ENCODE measurements at places on chromosomes 3 and 15.

GRCh38 chr3:61052851-61053250, 198.4 kb downstream of the FHIT start:
- DNase-seq: no peak

GRCh38 chr3:113574213-113574612, 41.9 kb downstream of the SIDT1 start:
- no peak for DNase-seq

- DNase-seq: no peak
These were observed 67.8 kb upstream of the ATP13A3 start for GRCh38 chr3:194554473-194555123.

GRCh38 chr3:16243706-16244490, 20.8 kb downstream of the DPH3 start:
- DNase-seq: no peak

- DNase-seq: no peak
These were observed 12.0 kb downstream of the SNRK start for GRCh38 chr3:43298292-43298691.

DNA sequence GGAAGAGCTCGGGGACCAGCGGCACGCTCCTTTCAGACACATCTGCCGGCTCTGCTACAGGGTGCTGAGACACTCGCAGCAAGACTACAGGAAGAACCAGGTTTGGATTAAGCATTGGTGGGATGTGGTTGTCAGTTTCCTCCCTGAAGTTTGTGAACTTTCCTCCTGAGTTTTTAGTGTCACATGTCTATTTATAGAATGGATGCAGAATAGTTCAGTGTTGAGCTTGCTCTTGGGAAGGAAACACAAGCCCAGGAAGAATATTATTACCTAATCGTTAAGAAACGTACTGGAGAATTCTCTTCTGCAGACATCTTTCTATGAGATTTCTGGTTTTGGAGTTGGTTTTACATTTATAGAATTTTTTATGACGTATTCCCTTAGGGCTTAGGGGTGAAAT, 172.0 kb downstream of the ITPR1 start:
- no peak for DNase-seq

- no peak for DNase-seq
These were observed 27.9 kb downstream of the EIF1B start for GRCh38 chr3:40337136-40338108.

DNA sequence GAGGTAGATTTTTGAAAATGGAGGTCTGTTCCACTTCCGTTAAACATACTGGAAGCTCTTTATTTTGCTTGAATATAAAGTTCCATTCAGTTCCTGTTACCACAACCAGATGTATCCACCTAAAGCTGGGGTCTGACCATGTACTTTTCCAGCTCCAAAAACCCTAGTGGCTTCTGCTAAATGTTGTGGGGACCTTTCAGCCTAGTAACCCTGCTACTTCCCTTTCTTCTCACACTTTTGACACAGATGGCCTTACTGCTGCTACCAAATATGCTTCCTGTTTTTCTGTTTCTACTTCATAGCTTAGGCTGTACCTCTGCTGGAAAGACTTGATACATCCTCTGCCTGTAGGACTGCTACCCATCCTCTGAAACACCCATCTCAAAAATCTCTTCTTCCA, 87.8 kb downstream of the COL6A6 start:
- DNase-seq: no peak

GRCh38 chr15:100623301-100623700, 20.9 kb downstream of the ASB7 start:
- DNase-seq: no peak

- DNase-seq: no peak
These were observed 51.5 kb downstream of the TJP1 start for GRCh38 chr15:29770796-29771195.

DNA sequence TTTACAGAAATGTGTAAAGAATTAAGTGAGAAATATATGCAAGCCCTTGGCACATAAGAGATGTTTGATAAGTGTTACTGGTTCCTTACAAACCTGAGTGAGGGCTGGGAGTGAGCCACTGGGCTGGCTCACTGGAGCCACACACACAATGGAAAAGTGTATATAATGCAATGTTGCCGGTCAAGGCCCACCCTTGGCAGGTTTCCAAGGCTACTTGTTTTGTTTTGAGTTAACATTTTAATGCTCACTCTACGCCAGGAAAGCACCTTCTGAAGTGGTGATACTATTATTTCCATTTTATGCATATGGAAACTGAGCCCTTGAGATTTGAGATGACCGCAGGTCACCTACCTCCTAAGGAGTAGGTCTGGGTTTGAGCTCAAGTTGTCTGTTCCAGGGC, 71.8 kb upstream of the FHIT start:
- DNase-seq: no peak

- peak; percentile 67 for DNase-seq
These were observed 12.4 kb downstream of the TNK2 start for GRCh38 chr3:195895861-195896360.

DNA sequence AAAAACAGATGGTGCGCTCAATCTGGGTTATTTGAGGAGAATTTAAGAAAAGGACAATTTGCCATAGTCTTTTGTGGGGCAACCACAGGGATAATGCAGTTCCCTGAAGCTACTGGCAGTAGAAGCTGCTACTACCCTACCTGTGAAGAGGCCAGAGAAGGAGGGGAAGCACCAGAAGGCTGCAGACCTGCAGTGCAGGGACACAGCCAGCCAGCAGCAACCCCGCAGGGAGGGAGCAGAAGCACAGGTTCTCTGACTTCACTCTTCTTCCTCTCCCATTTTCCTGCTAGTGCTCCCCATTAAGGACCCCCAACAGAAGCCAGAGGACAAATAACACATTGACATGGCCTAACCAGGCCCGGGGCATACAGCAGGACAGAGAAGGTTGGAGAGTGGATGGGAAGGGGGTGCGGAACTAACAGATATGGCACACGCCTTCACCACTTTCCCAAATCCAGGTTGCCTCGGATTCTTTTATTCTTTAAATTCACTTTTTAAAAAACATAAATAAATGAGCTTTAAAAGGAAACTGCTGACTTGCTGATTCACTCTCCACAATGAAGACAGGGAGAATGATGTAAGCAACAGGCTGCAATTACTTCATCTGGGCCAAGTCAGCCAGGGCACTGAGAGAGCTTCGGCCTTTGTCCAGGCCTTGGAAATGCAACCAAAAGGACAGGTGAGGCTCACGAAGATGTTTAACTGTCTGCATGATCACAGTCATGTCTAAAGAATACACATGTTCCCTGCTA, 30.1 kb downstream of the POPDC2 start:
- DNase-seq: no peak

- no peak for DNase-seq
These were observed 331.2 kb upstream of the ATP11B start for GRCh38 chr3:182462152-182462551.

GRCh38 chr3:36906504-36907149, 38.2 kb downstream of the TRANK1 start:
- DNase-seq: no peak

DNA sequence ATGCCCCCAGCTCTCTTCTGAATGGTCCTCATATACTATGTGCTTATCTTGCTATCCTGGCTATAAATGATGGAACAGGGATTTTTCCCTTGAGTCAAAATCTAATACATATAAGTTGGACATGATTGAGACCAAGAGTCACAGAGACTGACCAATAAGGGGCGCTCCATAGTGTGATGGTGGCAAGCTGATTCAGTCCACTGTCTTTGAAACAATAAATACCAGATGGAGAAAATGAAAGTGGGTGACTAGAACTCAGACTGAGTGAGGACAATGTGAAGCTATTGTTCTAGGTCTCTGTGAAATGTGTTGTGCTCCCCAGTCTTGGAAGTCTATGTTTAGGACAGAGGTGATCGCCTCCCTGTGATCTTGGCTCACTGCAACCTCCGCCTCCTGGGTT, 10.6 kb upstream of the FSTL1 start:
- no peak for DNase-seq

GRCh38 chr3:195735036-195735695, 14.4 kb downstream of the MUC20 start:
- no peak for DNase-seq

GRCh38 chr15:81294516-81294880, 29.4 kb downstream of the STARD5 start:
- DNase-seq: no peak

DNA sequence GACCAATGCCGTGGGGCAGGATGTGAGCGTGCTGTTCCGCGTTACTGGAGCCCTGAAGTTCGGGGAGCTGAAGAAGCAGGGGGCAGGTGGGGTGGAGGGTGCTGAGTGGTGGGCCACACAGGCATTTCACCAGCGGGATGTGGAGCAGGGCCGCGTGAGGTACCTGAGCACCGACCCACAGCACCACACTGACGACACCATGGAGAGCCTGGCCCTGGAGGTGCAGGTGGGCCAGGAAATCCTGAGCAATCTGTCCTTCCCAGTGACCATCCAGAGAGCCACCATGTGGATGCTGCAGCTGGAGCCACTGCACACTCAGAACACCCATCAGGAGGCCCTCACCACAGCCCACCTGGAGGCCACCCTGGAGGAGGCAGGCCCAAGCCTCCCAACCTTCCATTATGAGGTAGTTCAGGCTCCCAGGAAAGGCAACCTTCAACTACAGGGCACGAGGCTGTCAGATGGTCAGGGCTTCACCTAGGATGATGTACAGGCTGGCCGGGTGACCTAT, 179.6 kb downstream of the TBC1D2B start:
- DNase-seq: no peak

DNA sequence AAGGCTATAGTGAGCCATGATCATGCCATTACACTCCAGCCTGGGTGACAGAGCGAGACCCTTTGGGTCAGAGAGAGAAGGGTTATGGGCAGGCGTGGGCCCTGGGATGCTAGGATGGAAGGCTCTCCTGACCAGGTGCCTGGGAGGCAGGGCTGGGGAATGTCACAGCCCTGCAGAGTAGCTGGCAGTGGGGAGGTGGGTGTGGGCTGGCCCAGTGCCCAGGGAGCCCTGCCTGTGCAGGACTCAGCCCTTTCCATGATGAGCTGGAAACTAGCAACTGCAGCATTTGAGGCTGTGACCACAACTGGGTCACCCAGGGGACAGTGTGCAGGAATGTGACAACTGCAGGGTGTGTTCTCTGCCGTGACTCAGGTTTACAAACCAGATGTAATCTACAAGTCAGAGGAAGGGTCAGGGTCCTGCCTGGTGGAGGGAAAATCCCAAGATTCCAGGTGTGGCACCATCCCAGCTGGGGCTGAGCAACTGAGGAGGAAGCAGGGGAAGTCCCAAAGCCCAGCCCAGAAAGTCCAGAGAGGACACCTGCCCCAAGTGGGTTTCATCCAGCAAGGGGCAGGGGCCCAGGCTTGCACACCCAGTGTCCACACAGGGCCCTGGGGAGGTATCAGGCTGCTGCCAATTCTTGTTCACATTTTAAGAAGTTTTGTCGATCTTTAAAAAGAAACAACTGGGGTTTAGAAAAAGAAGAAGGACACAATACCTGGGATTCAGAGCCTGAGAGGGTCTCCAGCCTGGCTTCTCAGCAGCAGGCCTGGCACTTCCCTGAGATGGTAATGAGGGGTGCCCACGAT, 45.5 kb downstream of the SLC28A1 start:
- no peak for DNase-seq

GRCh38 chr3:69251078-69251805, 128.8 kb upstream of the LMOD3 start:
- DNase-seq: no peak

- no peak for DNase-seq
These were observed 294.5 kb upstream of the PROK2 start for GRCh38 chr3:72079369-72079872.
